Left hindlimb (tissue), 1 donor: ENCODE measurements at places on chromosomes 16 and 17.
A peak's percentile ranks its signal among the peaks of the same experiment; 100 is the strongest.

- no peak for DNase-seq
Measured at GRCh38 chr17:75704963-75705875, 16.0 kb upstream of the ITGB4 start.

DNA sequence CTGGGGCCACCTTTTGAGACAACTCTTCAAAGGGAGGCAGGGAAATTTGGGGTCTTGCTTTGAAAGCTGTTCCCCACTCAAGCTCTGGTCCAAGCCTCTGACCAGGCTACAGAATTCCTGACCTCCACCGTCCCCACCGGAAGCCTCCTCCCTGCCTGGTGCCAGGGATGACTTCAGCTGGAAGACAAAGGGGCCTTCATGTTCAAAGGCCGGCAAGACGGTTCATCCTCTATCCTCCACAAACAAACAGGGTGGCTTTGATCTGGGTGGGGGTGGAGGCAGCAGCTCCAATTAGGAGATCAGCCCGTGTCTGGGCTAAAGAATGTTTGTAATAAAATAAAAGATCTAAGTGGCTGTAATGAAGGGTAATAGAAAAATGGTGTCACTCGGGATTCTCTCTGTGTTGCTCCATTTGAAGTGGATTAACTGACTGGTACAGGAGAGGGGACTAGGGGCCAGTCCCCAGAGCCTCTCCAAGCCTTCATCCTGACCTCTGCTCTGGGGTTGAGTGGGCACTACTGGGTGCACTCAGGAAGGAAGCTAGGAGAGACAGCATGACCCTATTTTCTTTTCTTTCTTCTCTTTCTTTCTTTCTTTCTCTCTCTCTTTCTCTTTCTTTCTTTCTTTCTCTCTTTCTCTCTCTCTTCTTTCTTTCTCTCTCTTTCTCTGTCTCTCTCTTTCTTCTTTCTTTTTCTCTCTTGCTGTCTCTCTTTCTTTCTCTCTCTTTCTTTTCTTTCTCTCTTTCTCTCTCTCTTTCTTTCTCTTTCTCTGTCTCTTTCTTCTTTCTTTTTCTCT is 27.5 kb upstream of the NKD1 start:
- no peak for DNase-seq

- no peak for DNase-seq
Measured at GRCh38 chr16:12767897-12768296, 35.8 kb downstream of the CPPED1 start.

GRCh38 chr16:85465328-85466303 is 147.5 kb upstream of the GSE1 start:
- DNase-seq, result no peak

GRCh38 chr16:81190667-81191066 is 47.8 kb upstream of the BCO1 start:
- no peak for DNase-seq

GRCh38 chr16:66207883-66208265 is 158.6 kb upstream of the CDH5 start:
- DNase-seq, result no peak

- DNase-seq, result no peak
Measured at GRCh38 chr17:69712801-69713311, 298.4 kb downstream of the MAP2K6 start.

DNA sequence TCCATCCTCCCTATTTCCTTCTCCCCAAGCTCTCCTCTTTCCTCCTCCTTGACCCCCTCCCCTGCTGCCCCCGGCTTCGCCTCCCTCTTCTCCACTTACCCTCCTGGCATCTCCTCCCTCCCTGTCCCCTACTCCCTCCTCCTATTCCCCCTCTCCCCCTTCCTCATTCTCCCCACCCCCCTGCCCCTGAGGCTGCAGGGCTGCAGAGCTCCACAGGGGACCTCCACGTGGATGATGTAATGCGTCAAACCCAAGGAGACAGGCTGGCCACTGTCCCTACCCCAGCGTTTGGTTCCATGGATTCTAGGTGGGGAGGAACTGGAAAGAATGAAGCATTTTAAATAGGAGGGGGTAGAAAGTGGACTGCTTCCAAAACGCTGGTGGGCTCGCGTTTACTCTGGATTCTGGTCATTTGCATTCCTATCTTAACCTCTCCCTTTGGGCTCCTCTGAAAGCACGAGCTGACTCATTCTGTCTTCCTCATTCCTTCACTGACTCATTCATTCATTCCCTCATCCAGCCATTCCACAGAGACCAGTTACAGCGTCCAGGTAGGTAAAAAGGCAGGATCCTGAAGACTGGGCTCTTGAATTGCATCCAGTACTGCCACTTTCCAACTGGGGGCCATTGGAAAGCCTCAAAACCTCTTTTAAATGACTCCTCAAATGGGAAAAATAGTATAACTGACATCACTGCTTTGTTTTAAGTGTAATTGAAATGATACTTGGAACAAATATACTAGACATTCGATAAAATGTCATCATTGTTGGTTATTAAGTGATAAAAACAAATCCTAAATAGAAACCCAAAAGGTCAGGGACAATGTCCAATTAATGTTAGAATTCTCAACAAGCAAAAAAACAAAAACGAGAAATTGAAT is 943 bp upstream of the COTL1 start:
- DNase-seq, result no peak

DNA sequence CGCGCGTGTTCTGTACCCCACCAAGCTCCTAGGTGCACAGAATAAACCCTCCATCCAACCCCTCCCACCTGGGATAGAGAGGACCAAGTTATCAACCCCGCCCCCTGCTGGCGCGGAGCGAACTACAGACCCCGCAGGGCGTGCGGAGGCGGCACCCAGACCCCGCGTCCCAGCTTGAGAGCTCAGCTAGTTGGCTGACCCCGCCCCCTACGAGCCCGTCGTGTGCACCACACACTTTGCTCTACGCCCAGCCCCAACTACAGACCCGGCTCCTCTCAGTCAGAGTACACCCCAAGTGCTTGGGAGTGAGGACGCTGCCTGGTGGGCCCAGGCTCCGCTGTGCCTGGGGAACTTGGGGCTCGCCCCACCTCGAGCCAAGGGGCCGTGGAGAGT is 1.5 kb downstream of the GRIN2A start:
- DNase-seq, result peak; percentile 43

DNA sequence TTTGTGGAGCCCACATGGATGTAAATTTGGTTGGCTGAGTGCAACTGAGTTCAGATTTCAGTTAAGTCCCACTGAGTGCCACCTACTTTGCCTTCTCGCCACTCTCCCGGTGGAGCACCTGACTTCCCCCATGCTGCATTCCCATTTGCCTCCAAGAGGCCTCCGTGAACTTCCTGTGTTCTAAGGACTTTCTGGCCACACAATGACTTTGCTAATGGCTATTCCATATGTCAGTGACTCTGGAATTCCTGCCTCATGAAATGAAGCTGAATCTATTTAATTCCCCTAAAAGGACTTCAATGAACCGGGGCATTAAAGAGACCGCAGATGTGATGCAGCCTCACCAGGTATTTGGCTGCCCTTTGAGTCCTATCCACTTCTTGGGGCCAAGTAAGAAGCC is 29.9 kb downstream of the ABCC12 start:
- no peak for DNase-seq

- DNase-seq, result peak; percentile 73
Measured at GRCh38 chr17:50129728-50130558, at the start of gene SAMD14. SAMD14 (minus strand) TSS chr17:50130160; CDS start chr17:50124959, 5,201 bp downstream.

GRCh38 chr16:15810411-15810810 is 46.4 kb downstream of the MYH11 start:
- DNase-seq, result no peak

DNA sequence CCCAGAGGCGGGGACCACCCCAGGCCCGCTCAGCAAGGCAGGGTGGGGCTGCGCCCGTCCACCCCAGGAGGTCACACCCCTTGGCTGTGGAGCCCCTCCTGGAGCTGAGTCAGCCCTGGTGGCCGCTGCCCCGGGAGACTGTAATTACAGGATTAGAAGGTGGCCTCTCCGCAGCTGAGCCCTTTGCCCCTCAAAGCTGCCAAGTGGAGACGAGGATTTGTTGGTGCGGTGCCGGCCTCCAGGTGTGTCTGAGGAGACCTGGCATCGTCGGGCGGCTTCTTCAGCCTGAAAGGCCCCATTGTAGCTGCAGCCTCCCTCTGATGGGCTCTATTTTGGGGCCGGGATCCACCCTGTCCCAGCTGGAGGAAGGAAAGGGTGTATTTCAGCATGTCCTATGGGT is 22.7 kb upstream of the SPNS2 start:
- no peak for DNase-seq

GRCh38 chr17:77611791-77612502 is 346.6 kb upstream of the TNRC6C start:
- DNase-seq, result no peak

- DNase-seq, result no peak
Measured at GRCh38 chr16:75385507-75386152, 47.7 kb downstream of the CFDP1 start.

GRCh38 chr16:8853611-8854010 is 15.2 kb downstream of the CARHSP1 start:
- peak; percentile 8 for DNase-seq

GRCh38 chr17:29125651-29126050 is 54.5 kb downstream of the MYO18A start:
- DNase-seq, result no peak

GRCh38 chr17:40352237-40352778 is 12.2 kb downstream of the GJD3 start:
- DNase-seq, result no peak

GRCh38 chr17:55246583-55246982 is 18.2 kb upstream of the HLF start:
- no peak for DNase-seq

- DNase-seq, result no peak
Measured at GRCh38 chr16:75379911-75380847, 53.1 kb downstream of the CFDP1 start.

- peak; percentile 31 for DNase-seq
Measured at GRCh38 chr17:7184091-7184488, 4.9 kb upstream of the ASGR1 start.

DNA sequence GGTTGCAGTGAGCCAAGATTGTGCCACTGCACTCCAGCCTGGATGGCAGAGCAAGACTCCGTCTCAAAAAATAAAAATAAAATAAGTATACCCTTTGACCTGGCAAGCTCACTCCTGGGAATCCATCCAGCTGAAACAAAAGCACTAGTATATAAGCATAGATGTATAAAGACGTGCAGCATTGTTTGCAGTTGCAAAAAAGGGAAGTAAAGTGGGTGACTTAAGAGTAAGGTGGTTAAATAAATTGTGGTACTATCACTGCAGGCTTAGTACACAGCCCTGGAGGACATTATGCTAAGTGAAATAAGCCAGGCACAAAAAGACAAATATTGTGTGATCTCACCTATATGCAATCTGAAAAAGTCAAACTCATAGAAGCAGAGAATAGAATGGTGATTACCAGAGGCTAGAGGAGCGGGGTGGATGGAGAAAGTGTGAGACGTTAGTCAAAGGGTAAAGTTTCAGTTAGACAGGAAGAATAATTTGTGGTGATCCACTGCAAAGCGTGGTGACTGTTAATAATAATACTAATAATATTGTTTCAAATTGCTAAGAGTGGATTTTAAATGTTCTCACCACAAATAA is 113.0 kb downstream of the MYO1D start:
- DNase-seq, result no peak

GRCh38 chr17:27649929-27650328 is 18.9 kb downstream of the LGALS9 start:
- no peak for DNase-seq

- no peak for DNase-seq
Measured at GRCh38 chr17:67171560-67171959, 73.4 kb downstream of the HELZ start.

- DNase-seq, result no peak
Measured at GRCh38 chr17:30586818-30587595, 109.8 kb downstream of the GOSR1 start.

DNA sequence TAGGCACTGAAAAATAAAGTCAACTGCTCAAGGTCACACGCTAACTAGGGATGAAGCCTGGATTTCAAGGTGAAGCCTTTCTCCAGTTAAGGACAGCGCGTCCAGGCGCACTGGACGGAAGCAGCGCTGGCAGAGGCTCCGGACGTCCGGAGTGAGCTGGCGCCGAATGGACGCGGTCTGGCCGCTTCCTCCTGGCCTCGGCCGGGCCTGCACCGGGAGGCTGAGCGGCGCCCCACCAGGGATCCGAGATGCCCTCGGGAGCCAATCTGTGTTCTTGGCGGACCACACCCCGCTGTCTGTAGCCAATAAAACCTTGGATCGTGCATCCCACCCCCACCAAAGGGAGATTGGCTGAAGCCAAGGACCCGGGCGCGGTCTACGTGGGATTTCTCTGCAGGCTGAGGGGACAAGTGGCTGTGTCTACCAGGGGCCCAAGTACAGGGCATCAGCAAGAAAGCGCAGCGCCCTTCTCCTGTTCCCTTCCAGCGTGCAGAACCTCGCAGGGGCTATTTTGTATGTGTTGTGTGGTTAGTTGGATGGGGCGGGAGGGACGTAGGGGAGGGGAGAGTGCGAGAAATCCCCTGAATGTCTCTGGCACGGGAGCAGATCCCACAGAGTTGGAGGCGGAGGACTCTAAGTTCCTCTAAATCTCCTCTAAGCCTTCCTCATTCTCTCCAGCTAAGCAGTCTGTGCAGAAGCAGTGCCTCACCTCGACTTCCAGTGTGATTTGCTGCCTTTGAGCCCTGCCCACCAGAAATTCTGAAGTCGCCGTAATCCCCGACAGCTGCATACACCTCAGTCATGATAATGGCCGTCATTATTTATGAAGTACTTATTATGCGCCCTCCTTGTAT is 2.5 kb upstream of the AKAP10 start:
- peak; percentile 55 for DNase-seq

DNA sequence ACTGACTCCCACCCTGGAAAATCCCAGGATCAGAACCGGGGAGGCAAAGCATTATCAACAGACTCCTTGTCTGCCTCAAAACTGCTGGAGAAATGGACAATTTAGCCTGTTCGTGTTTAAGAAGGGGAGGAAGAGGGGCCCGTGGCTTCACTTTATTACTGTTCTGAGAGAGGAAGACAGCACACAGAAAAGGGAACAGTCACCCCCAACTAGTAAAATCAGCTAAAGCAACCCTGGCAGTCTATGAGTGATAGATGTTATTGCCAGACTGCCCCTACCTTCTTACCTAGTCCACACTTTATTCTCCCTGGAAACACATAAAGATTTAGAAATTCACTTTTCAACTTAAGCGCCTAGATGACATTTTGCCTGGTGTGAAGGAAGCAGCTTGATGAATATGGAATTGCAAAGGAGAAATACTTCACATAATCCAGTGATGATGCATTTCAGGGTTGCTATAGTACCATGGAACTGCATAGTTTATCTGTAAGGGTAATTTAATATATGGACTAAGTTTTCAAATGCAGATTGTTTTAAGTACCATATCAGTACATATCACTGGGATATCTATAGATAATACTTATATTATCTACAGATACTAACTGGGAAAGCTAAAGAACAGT is 36.9 kb upstream of the TRAP1 start:
- no peak for DNase-seq

- no peak for DNase-seq
Measured at GRCh38 chr17:62093188-62094155, 28.4 kb upstream of the MED13 start.

GRCh38 chr16:20899477-20900298 is 470 bp downstream of the DCUN1D3 start:
- no peak for DNase-seq

DNA sequence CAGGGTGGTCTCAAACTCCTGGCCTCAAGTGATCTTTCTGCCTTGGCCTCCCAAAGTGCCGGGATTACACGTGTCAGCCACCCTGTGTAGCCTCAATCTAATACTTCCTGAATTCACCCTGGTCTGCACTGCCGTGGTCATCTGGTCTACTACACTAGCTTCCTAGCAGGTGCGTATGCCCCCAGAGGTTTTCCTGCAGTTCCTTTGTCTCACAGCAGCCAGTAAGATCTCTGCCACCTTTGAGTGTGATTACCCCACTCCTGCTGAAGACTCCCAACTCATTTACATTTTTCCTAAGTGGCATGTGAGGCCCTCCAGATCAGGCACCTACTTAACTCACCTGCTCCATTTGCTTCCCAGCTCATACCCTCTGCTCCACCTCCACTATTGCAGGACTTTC is 5.1 kb upstream of the DDX19A start:
- DNase-seq, result no peak
